ENCODE measurements at places on chromosomes 5 and 9.

GRCh38 chr9:34560599-34561214 lies 28.8 kb downstream of the CNTFR start:
- DNase-seq, result no peak

DNA sequence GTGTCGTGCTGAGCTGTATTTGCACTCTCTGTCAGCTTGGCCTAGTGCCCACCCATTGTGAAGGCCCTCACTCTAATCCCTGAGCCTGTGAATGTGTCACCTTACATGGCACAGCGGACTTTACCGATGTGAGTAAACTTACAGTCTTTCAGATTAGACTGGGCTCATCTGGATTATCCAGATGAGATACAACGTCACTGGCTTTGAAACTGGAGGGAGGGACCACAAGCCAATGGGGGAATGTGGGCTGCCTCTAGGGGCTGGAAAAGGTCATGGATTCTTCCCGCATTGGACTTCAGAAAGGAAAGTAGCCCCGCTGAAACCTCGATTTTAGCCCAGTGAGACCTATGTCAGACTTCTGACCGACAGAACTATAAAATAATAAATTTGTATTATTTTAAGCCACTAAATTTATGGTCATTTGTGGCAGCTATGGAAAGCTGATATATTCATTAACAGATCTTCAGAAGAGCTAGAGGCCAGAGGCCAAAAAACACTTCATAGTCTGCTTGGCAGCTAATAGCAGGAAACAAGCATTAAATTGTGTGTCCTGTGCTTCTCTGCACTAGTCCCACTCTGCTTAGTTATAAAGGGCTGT lies 139.0 kb upstream of the GAS1 start:
- no peak for DNase-seq

DNA sequence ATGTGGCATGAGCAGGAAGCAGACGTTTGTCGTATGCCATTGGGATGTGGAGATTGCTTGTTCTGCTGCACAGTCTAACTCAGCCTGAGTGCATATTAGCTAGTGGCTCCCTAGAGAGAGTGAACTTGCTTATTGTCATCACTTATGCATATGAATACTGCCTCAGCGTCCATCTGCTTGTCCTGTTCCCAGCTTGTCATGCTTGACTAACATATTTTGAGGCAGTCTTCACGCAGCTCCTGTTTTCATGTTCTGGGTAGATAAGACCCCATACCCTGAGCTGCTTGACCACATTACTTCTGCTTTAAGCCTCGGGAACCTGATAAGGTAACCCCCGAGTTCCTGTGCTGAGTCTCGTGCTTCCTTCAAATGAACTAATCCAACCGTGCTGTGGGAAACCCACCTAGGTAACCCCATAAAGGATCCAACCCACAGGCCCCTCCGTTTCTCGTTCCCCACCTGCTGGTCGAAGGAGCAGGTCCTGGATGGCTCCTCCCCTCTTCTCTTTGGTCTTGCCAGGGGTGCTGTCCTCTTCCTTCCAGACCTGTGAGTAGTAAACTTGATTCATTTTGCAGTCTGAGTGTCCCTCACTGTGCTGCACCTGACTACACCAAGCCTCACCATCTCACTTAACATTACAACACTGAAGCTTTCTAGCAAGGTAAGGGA lies 25.0 kb downstream of the ANKRD33B start:
- no peak for DNase-seq

DNA sequence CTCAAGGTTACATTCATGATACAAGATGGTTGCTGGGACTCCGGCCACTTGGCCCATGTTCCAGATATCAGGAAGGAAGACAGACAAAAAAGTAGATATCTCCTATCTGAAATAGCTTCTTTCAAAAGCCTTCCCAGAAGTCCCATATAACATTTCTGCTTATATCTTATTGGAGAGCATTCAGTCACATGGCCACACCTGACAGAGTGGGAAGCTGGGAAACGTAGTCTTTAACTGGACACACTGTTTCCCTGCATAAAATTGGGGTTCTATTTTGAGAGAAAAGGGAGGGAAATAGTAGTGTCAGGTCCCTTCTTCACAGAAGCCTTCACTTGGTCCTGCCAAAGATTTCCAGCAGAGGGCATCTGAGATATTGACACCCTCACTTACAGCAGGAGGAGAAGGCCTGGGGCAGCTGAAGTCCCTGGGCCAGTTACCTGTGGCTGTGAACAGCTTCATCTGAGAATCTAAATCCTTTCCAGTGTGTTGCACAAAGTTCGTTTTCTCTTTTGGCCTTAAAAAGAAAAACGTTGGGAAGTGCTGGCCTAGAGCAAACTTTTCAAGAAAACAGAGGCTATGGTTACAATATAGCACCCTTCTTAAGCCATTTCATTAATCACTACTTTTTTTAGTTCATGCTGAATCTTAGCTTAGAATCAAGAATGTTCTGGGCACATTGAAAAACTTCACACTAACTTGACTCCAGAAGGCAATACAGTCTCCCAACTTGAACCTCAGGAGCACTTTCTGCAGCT lies 33.5 kb downstream of the SPEF2 start:
- peak; percentile 25 for DNase-seq

DNA sequence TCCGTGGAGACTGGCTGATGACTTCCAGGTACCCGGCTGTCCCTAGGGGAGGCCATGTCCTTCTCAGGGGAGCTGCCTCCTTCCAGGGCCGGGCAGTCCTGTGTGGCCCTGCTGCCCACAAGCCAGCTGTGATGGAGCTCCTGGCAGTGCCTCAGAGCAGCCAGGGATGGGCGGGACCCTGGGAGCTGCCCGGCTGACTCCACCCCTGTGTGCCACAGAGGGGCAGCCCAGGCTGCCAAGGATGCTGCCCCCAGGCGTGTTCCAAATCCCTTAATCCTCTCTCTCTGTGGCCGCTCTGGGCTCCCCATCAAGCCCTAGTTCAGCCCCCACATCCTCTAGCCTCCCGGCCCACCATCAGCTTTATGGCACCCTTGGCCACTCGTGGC lies 7.0 kb upstream of the SCGB3A1 start:
- DNase-seq, result no peak

GRCh38 chr5:139670369-139671095 lies 22.4 kb downstream of the CXXC5 start:
- no peak for DNase-seq

GRCh38 chr5:142746532-142747433 lies 23.4 kb upstream of the ARHGAP26 start:
- DNase-seq, result no peak

- no peak for DNase-seq
These were observed 26.9 kb downstream of the ADAM19 start for GRCh38 chr5:157548513-157549282.

GRCh38 chr9:72207278-72207677 lies 58.0 kb downstream of the GDA start:
- DNase-seq, result no peak

DNA sequence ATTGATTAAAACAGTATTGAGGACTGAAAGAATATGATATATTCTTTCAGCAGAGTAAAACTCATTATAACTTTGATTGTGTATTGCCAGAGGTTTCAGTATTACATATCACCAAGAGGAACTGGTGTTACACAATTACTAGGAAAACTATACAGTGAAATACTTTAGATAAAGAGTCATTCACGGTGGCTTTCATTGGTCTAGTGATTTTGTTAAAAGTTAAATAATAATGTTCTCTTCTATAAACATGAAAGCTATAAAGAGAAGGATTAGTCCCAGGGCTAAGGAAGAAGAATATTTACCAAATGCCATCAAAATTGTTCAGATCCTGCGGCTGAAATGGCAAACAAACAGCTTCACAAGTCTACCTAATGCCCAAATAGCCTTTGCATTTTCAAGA lies 306.2 kb downstream of the SEMA5A start:
- DNase-seq, result no peak

GRCh38 chr9:127971357-127972235 lies 9.2 kb downstream of the EEIG1 start:
- no peak for DNase-seq

DNA sequence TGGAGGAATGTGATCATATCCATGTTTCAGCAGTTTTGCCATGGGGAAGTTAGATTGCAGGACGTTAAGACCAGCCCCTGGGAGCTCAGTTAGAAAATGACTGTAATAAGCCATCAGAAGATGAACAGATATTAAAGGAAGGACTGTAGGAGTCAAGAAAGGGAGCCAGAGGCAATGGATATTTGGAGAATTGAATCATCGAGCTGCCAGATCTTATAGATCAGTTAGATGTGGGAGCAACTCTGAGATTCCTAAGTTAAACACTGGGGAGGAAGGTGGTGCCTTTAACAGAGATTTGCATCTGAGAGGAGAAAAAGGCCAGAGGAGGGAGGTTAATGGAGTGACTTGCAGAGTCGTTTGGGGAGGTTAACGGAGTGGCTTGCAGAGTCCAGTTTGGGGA lies 96.4 kb downstream of the ADCY2 start:
- DNase-seq, result no peak

DNA sequence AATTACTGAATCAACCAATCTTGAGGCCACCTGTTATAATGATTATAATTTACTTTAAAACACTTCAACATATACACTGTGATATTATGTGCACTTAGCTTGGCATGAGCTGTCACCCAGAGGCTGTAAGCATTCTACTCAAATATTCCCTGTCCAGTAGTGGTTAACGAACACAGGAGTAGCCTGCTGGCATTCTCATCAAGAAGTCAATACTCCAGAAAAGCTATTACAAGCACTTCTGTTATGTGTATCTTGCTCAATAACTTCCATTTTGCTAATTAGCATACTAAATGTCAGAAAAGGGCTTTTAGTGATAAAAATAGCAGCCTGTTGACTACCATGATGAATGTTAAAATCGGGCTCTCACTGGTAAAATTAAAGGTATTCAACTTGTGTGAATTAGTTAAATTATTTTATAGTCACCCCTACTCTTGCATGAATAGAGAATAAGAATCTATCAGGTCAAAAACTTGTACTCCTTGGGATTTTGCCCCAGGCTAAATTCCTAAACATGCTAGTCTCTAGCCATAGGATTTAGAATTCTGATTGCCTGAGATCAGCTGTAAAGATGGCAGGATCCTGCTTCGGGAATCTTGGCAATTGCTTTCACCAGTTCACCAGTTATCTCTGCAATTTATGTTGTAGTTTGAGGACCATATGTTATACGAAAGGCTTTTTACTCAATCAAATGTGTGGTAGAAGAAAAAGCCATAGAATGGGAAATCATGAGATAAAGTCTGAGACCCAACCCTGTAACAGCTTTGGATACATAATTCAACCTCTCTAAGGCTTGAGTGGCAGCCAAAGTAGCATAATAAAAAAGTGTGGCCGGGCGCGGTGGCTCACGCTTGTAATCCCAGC lies 43.4 kb upstream of the PAM start:
- DNase-seq, result no peak

- no peak for DNase-seq
These were observed 386.8 kb upstream of the CHD1 start for GRCh38 chr5:99315413-99316183.

DNA sequence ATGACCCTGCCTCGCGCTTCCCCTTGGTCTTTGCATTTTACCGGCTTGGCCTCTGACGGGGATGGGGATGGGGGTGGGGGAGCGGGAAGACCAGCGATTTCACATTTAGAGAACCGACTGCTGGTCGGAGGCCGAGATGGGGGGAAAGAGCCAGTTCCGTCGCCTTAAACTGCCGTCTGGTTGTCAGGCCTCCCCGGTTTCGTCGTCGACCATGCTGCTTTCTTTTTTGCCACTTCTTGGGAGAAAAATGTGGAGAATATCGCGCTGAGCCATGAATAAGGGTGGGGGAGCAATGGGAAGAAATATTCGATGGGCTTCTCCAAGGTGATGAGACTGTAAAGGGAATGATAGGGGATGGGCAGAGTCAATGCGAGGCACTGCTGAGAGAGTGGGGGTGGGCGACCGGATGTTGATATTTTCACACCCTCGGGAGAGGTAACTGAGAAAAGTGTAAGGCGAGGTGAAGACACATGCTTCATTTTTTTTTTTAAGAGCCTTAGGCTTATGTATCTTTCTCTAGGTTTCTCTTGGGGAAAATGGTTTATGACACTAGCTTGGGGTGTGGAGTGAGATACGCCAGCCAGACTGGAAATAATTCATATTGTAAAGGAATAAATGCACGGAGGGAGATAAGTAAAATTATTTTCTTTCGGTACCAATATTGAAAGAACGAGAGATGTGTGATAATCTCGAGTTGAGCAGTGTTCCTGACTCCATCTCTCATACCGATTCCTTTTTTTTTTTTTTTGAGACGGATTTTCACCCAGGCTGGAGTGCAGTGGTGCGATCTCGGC lies 1.1 kb downstream of the KIF2A start:
- peak; percentile 20 for DNase-seq

DNA sequence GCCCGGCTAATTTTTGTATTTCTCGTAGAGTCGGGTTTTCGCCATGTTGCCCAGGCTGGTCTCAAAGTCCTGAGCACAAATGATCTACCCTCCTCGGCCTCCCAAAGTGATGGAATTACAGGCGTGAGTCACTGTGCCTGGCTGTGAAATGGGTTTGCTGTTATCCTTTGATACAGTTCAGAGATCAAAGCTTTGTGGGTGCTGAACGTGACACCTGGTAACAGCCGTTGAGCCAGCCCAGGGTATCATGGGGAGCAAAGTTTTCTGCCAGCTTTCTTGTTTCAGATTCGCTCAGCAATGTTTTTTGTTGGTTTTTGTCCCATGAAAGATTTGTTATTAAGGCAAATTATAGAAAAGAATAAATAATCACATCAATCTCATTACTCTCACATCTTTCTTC lies 68.9 kb upstream of the LPAR1 start:
- no peak for DNase-seq

DNA sequence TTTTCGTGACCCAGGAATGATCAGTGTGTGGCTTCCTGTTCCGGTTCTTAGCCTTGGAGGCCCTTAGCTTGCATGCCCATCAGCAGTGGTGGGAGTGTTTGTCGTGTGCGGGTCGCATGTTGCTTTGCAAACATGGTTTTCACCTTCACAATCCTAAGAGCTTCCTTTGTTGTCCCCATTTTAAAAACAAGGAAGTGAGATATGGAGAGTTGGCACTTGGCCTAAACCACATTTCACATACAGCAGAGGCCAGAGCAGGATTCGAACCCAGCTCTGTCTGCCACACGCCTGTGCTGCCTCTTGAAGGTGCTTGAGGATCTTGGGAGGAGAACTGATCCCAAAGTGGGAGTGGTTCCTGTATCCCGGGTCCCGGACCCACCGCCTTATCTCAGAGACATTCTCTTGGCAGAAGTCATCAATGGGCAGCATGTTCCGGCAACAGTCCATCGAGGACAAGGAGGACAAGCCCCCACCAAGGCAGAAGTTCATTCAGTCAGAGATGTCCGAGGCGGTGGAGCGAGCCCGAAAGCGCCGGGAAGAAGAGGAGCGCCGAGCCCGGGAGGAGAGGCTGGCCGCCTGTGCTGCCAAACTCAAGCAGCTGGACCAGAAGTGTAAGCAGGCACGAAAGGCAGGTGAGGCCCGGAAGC lies 38.2 kb upstream of the POMT1 start:
- no peak for DNase-seq

Measured in stimulated activated CD8-positive, alpha-beta memory T cell treated with anti-CD3 and anti-CD28 coated beads, Interleukin-4, amount 100 ng/mL, for 1 hour (primary cell).